ENCODE measurements at places on chromosomes 4 and X.
A peak's percentile ranks its signal among the peaks of the same experiment; 100 is the strongest.

DNA sequence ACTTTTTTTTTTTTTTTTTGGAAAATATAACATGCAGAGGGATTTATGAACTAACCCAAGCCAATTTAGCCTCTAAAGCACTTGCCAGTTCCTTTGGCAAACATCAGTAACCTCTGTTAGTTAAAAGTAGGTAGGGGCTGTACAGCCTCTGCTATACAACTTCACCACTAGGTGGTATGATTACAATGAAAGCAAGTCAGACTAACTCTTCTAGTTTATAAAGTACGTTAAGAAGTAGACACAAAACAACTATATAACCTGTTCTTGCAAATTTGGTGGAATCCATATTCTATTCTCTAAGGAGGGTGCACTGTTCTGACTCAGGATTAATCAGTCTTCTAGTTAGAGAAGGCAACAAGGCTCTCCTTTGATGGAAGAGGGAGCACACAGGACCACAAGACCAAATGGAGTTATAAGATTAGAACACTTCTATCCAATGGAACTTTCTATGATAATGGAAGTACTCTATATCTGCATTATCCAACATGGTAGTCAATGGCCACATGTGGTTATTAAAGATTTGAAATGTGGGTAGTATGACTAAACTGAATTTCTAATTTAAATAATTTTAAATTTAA, 12.8 kb downstream of the AIMP1 start:
- DNase-seq = peak; percentile 59

DNA sequence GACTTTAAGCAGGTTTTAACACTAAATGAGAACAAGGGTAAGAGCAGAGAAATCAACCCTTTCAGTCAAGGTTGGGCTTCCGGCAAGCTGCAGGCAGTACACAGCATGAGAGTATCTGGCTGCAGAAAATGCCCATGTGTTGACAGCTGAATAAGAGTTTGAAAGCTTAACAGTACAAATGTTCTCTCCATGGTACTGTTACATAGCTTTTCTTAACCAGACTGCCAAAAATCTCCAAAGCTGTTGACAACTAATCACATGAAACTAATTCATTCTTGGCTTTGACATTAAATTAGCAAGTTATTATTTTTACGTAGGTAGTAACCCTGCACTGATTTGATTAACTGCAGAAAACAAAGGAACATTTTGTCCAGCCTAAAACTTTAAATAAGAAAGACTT, 153.5 kb downstream of the SLC10A7 start:
- no peak for DNase-seq

DNA sequence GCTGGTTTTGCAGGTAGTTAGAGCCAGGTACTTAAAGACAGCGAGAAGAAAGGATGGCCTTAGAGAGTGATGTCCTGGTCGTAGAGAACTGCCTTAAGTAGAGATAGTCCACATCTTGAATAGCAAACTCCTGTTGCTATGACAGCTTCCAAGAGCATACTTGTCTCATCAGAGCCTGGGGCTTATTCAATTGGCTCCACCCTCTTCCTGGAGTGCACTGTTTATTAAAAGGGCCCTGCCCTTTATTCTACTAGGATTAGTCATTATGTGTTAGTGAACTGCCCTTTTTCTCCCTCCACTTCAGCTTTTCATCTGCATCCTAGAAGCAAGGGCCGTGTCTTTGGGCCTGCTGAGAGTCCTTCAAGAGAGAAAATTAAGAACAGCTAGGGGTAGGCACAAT, 94.5 kb upstream of the EOLA2 start:
- peak; percentile 89 for DNase-seq

DNA sequence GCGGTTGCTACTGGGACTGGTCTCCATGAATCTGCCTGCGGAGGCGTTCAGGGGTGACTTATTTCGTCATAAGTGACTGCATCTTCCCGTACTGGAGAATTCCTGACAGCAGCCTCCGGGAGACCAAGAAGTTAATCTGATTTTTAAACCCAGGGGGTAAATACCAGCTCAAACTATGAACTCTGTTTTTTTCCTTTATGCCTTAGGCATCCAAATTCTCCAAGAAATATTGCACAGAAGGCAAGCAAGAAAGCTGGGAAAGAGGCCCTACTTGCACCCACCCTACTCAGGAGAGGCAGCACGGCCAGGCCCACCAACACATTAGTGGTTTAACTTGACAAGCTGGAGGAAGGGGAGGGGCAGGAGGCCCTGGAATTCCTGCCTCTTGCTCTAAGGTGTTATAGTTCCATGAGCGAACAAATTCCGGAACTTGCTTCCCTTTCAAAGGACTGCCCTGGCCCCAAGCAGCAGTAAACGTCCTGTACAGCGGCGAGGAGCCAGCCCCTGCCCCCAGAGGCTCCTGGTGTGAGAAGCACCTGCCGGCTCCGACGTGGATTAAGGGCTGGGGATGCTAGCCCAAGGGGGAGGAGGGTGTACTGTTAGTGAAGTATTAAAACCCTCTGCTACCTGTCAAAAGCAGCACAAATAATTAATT, 177.2 kb downstream of the AFAP1 start:
- no peak for DNase-seq

DNA sequence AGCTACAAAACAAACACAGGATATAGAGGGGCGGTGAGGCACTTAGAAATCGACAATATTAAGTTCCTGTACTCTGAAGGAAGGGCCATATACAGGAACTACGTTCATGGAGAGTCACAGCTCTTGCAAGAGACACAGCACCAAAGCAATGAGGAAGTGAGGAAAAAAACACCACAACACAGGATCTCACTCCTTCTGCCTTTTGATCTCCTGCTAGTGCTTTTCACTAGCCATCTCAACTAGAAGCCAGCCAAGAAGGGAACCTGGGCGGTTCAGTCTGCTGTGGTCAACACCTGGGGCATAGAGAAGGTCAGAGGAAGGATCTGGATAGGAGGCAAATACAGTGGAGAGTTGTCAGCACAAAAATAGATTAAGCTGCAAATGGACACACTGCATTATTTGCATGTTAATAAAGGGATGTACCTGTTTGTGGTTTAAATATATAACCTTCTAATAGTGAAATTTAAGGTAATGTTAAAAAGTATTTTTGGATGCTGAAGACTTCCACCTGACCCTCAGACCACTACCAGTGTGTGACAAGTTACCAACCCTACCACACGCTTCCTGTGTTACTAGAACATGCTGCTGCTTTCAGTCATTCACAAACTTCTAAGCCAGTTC, 104.6 kb downstream of the DTHD1 start:
- DNase-seq = no peak

- no peak for DNase-seq
Measured at GRCh38 chrX:140273921-140274320, 230.9 kb downstream of the SOX3 start.

- peak; percentile 8 for DNase-seq
Measured at GRCh38 chrX:37746218-37746941, 33.5 kb upstream of the CYBB start.

- no peak for DNase-seq
Measured at GRCh38 chr4:6259886-6260285, 9.8 kb upstream of the WFS1 start.

DNA sequence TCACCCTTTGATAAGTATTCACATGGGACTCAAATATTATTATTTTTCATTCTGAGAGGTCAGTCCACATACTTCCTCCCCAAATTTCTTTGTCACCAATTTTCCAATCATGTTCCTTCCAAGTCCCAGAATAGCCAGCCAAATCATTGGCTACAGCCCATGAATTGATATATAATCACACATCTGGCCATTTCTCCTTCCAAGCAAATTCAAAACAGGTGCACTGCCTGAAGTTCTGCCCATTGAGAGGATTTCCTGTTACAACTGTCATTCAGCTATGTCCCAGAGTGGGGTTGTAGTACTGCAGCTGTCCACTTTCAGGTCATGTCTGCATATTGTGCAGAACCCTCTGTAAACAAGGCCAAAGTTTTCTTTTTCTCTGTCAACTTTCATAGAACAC, 347.8 kb downstream of the GRID2 start:
- no peak for DNase-seq

GRCh38 chr4:185518494-185518893, 16.8 kb downstream of the PDLIM3 start:
- no peak for DNase-seq

- no peak for DNase-seq
Measured at GRCh38 chrX:69807400-69807799, 191.5 kb downstream of the EDA start.

- DNase-seq = no peak
Measured at GRCh38 chrX:119783026-119783425, 8.4 kb downstream of the RPL39 start.

DNA sequence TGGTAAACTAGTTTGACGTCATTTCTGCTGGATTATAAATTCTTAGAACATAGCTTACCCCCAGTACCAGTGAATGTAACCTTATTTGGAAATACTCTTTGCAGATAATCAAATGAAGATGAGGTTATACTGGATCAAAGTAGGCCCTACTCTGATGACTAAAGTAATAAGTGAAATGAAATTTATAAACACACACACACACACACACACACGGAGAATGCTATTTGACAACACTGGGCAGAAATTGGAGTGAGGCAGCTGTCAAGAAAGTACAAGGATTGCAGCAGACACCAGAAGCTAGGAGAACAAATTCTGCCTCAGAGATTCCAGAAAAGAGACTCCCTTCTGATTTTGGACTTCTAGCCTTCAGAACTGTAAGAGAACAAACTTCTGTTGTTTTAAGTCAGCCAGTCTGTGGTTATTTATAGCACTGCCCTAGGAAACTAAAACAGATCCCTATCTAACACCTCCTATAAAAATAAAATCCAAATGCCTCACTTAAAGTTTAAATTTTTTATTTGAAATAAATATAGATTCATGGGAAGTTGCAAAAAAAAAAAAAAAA, 448.6 kb downstream of the PCDH18 start:
- no peak for DNase-seq

- DNase-seq = peak; percentile 74
Measured at GRCh38 chrX:107775734-107776511, at the start of gene TSC22D3. Gene TSC22D3 (minus strand): TSS chrX:107775787. CDS start chrX:107775419, 368 bp downstream.

- DNase-seq = peak; percentile 22
Measured at GRCh38 chr4:165502916-165503907, 124.4 kb downstream of the CPE start.

DNA sequence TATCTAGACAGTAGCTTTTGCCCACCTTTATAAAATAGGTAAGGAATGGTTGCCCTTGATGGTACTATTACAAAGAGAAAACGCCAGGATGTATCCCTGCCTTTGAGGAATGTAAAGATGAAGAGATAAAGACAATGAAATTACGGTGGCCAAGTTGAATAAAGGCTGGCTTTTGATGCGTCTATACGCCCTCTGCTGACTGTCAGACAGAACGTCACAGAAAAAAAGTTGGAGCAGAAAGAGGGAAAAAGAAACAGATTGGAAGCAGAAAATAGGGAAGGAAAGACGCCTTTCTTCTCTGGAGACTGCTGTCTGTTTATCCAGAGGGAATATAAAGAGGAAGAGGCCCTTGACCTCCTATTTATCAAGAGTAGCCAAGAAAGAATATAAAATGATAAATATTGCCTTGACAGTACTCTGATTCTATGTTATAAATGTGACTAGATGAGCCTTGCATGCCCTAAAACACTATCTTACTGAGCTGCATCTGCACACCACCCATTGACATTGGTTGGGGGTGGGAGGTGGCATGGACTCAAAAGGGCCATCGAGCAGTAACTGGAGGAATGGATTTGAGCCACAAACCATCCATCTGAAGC, 30.6 kb downstream of the PCDH19 start:
- peak; percentile 17 for DNase-seq

DNA sequence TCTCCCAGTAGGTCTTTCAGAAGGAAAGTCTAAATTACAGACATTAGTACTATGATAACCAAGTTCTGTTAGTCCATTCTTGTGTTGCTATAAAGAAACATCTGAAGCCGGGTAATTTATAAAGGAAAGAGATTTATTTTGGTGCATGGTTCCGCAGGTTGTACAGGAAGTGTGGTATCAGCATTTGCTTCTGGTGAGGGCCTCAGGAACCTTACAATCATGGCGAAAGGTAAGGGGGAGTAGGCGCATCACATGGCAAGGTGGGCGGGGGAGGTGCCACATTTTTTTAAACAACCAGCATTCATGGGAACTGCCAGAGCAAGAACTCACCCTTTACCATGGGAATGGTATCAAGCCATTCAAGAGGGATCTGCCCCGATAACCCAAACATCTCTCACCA, 26.2 kb upstream of the USP46 start:
- no peak for DNase-seq

- DNase-seq = no peak
Measured at GRCh38 chr4:6231663-6232165, 31.4 kb upstream of the JAKMIP1 start.

GRCh38 chr4:5045097-5045496, 6.2 kb upstream of the STK32B start:
- no peak for DNase-seq

GRCh38 chrX:109696146-109696740, 36.8 kb downstream of the ACSL4 start:
- DNase-seq = no peak

DNA sequence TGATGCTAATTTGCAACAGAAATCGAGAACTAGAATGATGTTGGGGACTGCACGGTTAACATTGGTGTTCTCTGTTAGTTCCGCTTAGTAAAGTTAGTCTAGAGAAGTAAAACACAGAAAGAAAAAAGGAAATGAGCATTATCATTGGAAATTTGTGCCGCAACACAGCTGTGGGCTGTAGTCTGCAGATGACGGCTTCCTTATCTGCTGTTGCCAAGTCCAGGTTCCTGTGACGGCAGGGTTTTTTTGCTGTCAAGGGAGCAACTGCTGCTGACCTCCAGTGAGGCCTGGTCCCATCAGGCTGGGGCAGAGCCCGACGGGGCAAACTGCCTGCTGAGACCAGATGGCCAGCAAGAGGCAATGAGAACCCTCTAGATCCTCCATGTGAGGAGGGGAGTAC, 38.9 kb upstream of the PHEX start:
- DNase-seq = no peak

GRCh38 chr4:172688534-172688933, 480.1 kb upstream of the GALNT7 start:
- no peak for DNase-seq

- no peak for DNase-seq
Measured at GRCh38 chrX:12972243-12972642, 2.7 kb upstream of the TMSB4X start.

- DNase-seq = no peak
Measured at GRCh38 chrX:148574237-148574973, 74.0 kb downstream of the AFF2 start.

GRCh38 chr4:15601862-15602261, 53.3 kb downstream of the FBXL5 start:
- no peak for DNase-seq

GRCh38 chr4:41216294-41217019, 2.1 kb upstream of the APBB2 start:
- peak; percentile 88 for DNase-seq

DNA sequence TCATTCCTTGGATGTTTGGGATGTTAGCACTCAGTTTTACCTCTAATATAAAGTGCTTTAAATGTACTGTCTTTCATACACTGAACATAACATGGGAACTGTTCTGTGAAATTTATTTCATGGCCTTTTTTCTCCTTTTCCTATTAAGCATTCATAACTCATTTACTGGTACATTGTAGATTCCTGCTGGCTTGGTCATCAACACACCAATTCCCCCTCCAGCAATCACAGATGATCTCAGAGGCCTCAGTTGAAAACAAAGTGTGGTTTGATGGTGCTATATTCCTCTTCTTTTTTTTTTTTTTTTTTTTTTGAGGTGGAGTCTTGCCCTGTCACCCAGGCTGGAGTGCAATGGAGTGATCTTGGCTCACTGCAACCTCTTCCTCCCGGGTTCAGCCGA, 61.9 kb upstream of the FAM47B start:
- DNase-seq = peak; percentile 85
